Activated naive CD4-positive, alpha-beta T cell treated with anti-CD3 and anti-CD28 coated beads, Interleukin-2, amount 50 U/mL, for 16 hours (primary cell): ENCODE measurements at places on chromosomes 7 and 10.

DNA sequence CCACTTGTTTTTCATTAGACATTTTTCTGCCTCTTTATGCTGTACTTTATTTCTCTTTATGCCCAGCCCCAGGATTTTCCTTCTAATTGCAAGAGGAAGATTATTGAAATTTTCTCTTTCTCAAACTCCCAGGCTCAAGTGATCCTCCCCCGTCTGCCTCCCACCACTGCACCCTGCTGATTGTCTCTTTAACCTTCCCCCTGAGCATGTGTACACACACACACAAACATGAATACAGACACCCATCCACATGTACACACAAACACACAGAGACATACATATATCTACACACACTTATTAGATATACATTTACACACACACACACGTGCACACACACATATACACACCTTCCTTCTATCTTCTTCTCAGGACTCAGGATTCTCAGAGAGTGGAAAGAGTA lies 37.3 kb upstream of the MAP3K8 start:
- no peak for DNase-seq

GRCh38 chr10:82288461-82288881 lies 413.5 kb downstream of the NRG3 start:
- no peak for DNase-seq

DNA sequence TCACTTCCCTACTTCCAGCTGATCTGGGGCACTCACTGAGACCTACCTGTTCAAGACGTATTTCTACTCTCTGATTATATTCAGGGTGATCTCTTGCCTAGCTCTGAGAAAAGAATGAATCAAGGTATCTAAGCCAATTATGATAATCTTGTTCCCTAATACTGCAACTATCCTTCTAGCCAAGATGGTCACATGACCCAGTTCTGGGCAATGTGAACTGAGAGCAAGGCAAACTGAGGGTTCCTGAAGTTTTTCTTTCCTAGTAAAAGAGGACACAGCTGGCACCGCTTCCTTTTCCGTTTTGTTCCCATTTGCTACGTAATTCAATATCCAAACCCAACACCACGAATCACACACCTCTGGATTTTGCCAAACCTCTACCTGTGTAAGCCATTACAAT lies 5.9 kb upstream of the GPAM start:
- no peak for DNase-seq

GRCh38 chr10:27752673-27753237 lies 7.1 kb upstream of the MKX start:
- no peak for DNase-seq

DNA sequence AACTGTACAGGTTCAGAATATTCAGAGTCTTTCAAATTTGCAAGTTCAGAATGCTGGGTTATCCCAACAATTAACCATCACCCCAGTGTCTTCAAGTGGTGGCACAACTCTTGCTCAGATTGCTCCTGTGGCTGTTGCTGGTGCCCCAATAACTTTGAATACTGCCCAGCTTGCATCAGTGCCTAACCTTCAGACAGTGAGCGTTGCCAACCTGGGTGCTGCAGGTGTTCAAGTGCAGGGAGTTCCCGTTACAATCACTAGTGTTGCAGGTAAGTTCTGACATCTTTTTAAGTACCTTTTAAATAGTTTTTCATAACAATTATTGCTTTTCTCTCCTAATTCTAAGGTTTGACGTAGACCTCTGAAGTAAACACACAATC lies 2.7 kb downstream of the SP4 start:
- DNase-seq = no peak

- DNase-seq = no peak
Measured at GRCh38 chr7:45922810-45923209, 1.7 kb upstream of the IGFBP3 start.

- DNase-seq = no peak
Measured at GRCh38 chr10:10014846-10015245, 1002.8 kb upstream of the CELF2 start.

DNA sequence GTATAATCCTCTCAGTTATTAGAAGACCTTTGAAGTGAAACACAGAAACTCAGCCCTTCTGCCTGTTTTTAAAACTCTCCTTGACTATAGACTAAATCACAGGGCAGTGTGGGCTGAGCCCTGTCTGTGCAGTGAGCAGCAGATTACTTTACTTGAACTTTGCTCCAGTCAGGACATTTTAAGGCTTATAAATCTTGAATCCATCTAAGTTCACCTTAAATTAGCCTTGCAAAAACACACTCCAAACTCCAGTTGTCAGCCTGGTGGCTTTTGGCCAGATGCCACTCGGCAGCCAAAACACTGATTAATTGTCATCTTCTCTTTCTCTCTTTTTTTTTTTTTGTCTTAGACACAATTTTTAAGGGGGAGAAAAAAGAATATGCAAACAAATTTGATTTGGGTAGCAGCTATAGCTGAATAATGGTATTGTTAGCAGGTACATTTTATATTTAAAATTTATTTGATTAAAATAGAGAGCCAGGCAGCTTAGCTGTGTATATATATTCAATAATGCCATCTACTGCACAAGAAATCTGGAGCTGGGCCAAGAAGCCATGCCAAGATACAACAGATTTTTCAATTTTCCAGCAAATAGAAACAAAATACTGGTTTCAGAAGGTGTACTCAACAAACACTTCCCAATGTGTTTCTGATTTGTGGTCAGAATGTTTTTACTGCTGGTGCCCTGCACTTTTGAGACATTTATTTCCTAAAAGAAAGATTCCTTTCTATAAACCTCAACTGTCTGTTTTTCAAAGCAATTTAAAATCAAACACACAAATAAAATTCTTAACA lies 247.7 kb downstream of the TFEC start:
- no peak for DNase-seq

GRCh38 chr7:115132096-115132495 lies 210.2 kb downstream of the MDFIC start:
- DNase-seq = no peak

- DNase-seq = no peak
Measured at GRCh38 chr7:85025312-85025756, 161.5 kb downstream of the SEMA3D start.

- DNase-seq = no peak
Measured at GRCh38 chr7:101186194-101186593, 6.1 kb upstream of the NAT16 start.

- no peak for DNase-seq
Measured at GRCh38 chr7:26162431-26162830, 10.4 kb downstream of the NFE2L3 start.

- DNase-seq = no peak
Measured at GRCh38 chr10:18020523-18020922, 68.8 kb downstream of the SLC39A12 start.

GRCh38 chr10:123392182-123392963 lies 238.2 kb downstream of the BUB3 start:
- no peak for DNase-seq

GRCh38 chr7:78279032-78279431 lies 480.5 kb downstream of the PHTF2 start:
- DNase-seq = no peak

- no peak for DNase-seq
Measured at GRCh38 chr7:94420328-94420727, 25.6 kb downstream of the COL1A2 start.

- DNase-seq = no peak
Measured at GRCh38 chr7:105838627-105839231, 37.7 kb downstream of the ATXN7L1 start.

DNA sequence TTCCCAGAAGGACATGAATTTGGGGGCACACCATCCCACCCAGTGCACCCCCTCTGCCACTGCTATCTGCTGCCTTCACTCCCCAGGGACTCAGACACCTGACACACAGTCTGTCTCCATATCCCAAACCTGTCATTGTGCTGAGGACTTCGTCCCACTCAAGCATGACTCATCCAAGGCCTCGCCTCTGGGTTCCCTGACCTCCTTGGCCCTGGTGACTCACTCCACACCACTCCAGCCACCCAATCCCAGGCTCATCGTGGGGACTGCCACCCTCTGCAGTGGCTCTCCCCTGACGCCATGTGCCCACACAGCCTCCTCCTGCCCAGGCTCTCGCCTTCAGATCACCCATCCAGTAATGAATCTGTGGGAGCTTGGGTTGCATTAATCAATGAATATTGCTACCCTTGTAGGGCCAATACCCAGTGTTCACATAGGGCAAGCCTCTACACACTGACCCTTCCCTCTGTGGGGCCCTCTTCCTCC lies 6.6 kb upstream of the INSIG1 start:
- DNase-seq = no peak

DNA sequence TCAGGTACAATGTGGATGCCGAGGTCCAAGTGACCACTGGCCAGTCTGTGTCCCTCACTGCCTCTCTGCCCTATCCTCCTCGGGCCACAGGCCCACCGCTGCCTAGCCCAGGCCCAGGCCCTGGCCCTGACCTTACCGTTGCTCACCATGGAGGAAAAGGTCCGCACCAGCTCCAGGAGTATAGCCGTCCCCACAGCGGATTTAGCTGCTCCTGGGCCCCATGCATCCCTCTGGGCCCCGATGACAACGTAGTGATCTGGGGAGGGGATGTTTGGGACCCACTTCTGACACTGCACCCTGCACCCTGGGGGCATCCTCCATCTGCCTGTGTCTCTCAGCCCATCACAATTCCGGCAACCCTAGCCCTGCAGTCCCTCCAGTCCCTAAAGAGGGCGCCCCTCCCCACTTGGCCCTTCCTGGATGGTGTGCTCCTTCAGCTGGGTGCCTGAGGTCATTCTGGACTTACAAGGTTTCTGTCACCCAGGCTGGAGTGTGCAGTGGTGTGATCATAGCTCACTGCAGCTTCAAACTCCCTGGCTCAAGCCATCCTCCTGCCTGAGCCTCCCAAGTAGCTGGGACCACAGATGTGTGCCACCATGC lies 12.1 kb downstream of the TFR2 start:
- DNase-seq = no peak

DNA sequence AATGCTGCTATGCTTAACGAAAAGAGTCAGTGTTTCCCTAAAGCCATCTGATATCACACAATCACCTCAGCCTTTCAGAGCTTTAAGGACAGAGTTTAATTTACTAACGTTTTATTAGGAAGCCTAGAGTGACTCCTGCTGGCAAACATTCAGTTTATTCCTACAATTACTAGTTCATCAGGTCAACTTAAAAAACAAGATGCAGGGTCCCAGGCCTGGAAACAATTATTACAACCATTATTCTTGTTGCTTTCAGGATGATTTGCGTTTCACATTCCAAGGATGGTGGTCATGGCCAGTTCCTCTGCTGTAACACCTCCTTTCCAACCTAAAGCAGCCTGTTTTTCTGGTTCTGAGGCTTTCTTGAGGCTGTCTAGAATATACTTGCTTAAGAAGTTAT lies 1.5 kb upstream of the FAM53B start:
- DNase-seq = no peak

- no peak for DNase-seq
Measured at GRCh38 chr7:117088623-117089194, 135.4 kb downstream of the ST7 start.

- no peak for DNase-seq
Measured at GRCh38 chr7:115226410-115226809, 304.5 kb downstream of the MDFIC start.

GRCh38 chr7:128045766-128046165 lies 14.5 kb upstream of the LRRC4 start:
- DNase-seq = no peak

GRCh38 chr7:150972023-150972468 lies 6.1 kb downstream of the KCNH2 start:
- no peak for DNase-seq

DNA sequence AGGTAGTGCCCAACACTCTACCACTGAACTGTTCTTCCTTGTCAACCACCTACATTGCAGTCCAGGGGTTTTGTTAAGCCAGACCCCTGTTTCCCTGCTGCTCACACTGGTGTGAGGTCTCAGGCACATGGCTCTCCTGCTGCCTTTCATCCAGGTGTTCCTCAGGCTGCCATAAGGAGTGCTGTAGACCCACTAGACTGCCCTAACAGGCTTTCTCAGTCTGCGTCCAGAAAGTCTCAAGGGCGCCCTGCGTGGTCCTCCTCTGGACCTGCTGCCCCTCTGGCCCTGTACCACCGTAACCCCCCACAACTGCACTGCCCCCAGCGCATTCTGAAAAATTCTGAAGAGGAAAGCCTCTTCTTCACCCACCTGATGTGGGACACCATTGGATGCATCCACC lies 225.7 kb upstream of the ANKRD30A start:
- no peak for DNase-seq

DNA sequence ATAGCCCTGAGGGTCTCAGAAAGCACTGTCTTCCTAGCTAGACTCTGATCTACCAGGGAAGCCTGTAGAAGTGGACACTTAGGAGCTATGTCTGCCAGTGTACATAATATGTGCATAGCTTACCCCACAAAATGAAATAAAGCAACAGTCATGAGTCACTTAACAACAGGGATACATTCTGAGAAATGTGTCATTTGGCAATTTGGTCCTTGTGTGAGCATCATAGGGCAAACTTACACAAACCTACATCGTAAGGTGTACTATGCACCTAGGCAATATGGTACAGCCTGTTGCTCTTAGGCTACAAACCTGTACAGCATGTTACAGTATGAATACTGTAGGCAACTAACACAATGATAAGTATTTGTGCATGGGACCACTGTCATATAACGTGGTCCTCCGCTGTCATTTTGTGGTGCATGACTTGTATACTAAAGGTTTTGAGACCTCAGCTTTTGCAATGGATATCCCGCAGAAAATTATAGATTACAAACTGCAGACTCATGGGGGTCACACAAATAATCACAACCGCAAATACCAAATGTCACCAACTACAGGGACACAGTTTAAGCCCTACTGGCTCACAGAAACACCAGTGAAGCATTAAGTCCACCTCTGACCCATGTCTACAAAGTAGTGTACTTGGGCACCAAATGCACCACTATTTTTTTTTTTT lies 1.7 kb downstream of the URGCP start:
- DNase-seq = no peak
